Activated naive CD8-positive, alpha-beta T cell treated with anti-CD3 and anti-CD28 coated beads for 36 hours (primary cell): ENCODE measurements at places on chromosomes 12 and 14. TPM values are rescaled to one million over a fixed set of nuclear protein-coding genes. Genes with fewer than 3 reads are reported as not detected.
A peak's percentile ranks its signal among the peaks of the same experiment; 100 is the strongest.

The EGLN3 gene
- total RNA-seq = 1.7 TPM

- DNase-seq = no peak
Measured at GRCh38 chr12:2298556-2299200, 245.9 kb downstream of the CACNA1C start.

- DNase-seq = peak; percentile 36
Measured at GRCh38 chr12:57888409-57889157, 42.1 kb upstream of the CTDSP2 start.

The FAM181A gene
- total RNA-seq = not detected

The PLEKHD1 gene
- 0.04 TPM for total RNA-seq
